Thymus (tissue), 14 donors: ENCODE measurements at places on chromosomes 7 and 10. TPM values are rescaled to one million over a fixed set of nuclear protein-coding genes. Genes with fewer than 3 reads are reported as not detected.

Gene REPIN1
- total RNA-seq: 58.9 TPM

GRCh38 chr10:95456516-95456915, 104.7 kb downstream of the SORBS1 start:
- H3K27ac ChIP-seq: no peak overlapping the region
- H3K4me3 ChIP-seq: no peak overlapping the region
- peaks cover 2% of the 10 kb centered on the region for H3K4me1 ChIP-seq

Gene DCLRE1A
- total RNA-seq: 8.1 TPM

Gene PTPRN2
- 1.7 TPM for total RNA-seq

GRCh38 chr7:17153536-17153935, 144.9 kb upstream of the AHR start:
- no peak for DNase-seq
- no peaks in the 10 kb centered on the region for H3K36me3 ChIP-seq
- no peaks in the 10 kb centered on the region for H3K4me1 ChIP-seq
- no peak overlapping the region for H3K27ac ChIP-seq
- no peak overlapping the region for H3K4me3 ChIP-seq
- H3K27me3 ChIP-seq: no peaks in the 10 kb centered on the region

GRCh38 chr7:111101856-111102646, 11.1 kb downstream of the LRRN3 start:
- no peak overlapping the region for H3K4me3 ChIP-seq
- no peaks in the 10 kb centered on the region for H3K27me3 ChIP-seq
- no peak overlapping the region for H3K27ac ChIP-seq
- H3K36me3 ChIP-seq: no peaks in the 10 kb centered on the region

- H3K36me3 ChIP-seq: no peaks in the 10 kb centered on the region
- no peaks in the 10 kb centered on the region for H3K27me3 ChIP-seq
- DNase-seq: no peak
Observed at GRCh38 chr7:86130268-86130667, 513.4 kb upstream of the GRM3 start.

Gene HYAL4
- 0.05 TPM for total RNA-seq

- H3K27me3 ChIP-seq: no peaks in the 10 kb centered on the region
- no peak overlapping the region for H3K4me3 ChIP-seq
- no peaks in the 10 kb centered on the region for H3K36me3 ChIP-seq
- DNase-seq: no peak
- no peak overlapping the region for H3K27ac ChIP-seq
Observed at GRCh38 chr10:89465196-89465595, 50.8 kb downstream of the IFIT5 start.

DNA sequence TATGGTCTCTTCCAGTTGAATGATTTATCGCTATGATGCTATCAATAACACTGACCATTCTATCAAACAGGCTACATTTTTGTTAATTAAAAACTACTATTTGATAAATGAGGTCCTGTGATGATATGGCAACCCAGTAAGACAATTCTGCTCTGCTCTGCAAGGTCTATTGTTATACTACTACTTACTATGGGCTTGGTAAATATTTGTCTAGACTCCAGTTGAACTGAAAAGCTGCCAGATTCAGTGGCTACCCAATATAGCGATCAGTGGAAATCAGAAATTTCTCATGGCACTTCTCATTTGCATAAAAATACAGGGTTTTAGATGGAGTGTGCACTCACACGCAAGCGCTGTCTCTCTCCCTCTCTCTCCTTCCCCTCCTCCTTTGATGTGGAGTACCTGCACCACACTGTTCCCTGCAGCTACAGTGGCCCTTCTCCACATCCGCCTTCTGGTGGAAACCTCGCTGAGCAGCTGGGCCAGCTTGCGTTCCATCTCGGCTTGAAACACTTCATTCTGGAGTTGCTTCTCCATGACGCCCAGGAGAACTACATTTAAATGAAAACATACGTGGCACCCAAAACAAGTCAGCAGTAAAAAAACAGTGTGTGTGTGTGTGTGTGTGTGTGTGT, 77.9 kb downstream of the KIAA1549 start:
- H3K4me1 ChIP-seq: peaks cover 40% of the 10 kb centered on the region
- DNase-seq: peak; percentile 74
- H3K36me3 ChIP-seq: no peaks in the 10 kb centered on the region
- H3K27ac ChIP-seq: peak overlapping the region; percentile 81

Gene NEUROD6
- total RNA-seq: not detected

DNA sequence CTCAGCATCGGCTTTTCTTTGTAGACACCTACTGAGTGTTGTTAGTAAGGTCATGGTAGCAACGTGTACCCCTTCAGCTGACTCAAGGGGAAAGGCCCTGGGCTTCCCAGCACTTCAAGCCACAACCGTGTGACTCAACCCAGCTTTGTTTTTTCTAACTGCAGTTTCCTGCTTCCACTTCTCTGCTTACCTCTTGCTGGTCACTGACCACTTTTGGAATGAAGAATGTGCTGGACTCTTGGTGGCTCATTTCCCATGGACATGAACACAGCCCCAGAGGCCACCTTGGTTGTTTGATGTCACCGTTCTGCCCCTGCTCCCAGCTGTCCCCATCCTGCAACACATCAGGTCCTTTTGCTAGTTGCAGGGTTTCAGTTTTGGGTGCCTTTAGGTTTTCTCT, 69.5 kb upstream of the ZNF438 start:
- H3K4me1 ChIP-seq: peaks cover 77% of the 10 kb centered on the region
- peak overlapping the region; percentile 9 for H3K27ac ChIP-seq
- H3K4me3 ChIP-seq: no peak overlapping the region
- no peaks in the 10 kb centered on the region for H3K27me3 ChIP-seq

GRCh38 chr10:51313251-51313650, 239.0 kb downstream of the PRKG1 start:
- no peaks in the 10 kb centered on the region for H3K27me3 ChIP-seq
- no peak for DNase-seq
- H3K27ac ChIP-seq: no peak overlapping the region
- no peak overlapping the region for H3K4me3 ChIP-seq
- no peaks in the 10 kb centered on the region for H3K36me3 ChIP-seq

GRCh38 chr7:104943502-104944343, 70.3 kb upstream of the KMT2E start:
- DNase-seq: peak; percentile 46
- peak overlapping the region; percentile 17 for H3K4me3 ChIP-seq
- no peaks in the 10 kb centered on the region for H3K27me3 ChIP-seq
- peak overlapping the region; percentile 98 for H3K27ac ChIP-seq

DNA sequence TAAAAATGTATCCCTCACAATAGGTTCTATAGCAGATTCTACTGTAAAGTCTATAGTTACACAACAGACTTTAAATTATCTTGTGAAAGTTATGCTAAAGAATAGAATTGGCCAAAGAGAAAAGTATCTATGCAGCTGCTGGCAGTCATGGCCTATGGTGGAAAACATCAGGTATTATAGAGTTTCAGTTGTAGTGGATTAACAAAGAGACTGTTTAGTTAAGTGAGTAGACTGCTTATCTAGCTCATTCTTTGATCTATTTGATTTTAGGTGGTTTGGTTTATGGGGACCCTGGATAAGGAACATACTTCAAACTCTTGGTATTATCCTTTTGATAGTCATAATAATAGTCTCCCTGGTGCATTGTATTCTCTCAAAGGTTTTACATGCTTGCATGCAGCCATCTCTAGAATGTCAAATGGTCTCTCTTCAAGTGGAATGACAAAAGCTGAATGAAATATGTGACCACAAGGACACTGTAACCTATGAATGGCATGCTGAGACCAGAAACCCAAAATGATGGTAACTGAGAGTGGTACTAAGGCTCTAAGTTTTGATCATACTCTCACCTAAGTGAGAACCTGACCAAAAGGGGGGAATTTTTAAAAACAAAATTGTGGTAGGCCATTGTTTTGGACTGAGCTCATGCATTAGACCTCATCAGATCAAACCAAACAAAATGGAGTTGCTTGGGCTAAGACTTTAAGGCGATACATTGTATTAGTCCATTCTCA, 54.9 kb upstream of the NAMPT start:
- no peaks in the 10 kb centered on the region for H3K36me3 ChIP-seq
- H3K4me3 ChIP-seq: no peak overlapping the region
- no peaks in the 10 kb centered on the region for H3K4me1 ChIP-seq
- H3K27ac ChIP-seq: no peak overlapping the region

Gene DENND2A
- 1.0 TPM for total RNA-seq

GRCh38 chr7:41439515-41439879, 263.4 kb downstream of the INHBA start:
- H3K27ac ChIP-seq: no peak overlapping the region
- no peaks in the 10 kb centered on the region for H3K36me3 ChIP-seq
- H3K4me3 ChIP-seq: no peak overlapping the region
- DNase-seq: no peak
- no peaks in the 10 kb centered on the region for H3K27me3 ChIP-seq
- H3K4me1 ChIP-seq: no peaks in the 10 kb centered on the region

Gene TRPV6
- total RNA-seq: 0.24 TPM

- no peak overlapping the region for H3K4me3 ChIP-seq
- no peaks in the 10 kb centered on the region for H3K27me3 ChIP-seq
- H3K36me3 ChIP-seq: no peaks in the 10 kb centered on the region
- no peaks in the 10 kb centered on the region for H3K4me1 ChIP-seq
- no peak for DNase-seq
Observed at GRCh38 chr7:14385074-14385473, 395.6 kb upstream of the ETV1 start.
